ENCODE measurements at places on chromosomes 12 and 14. TPM values are rescaled to one million over a fixed set of nuclear protein-coding genes. Genes with fewer than 3 reads are reported as not detected.

DNA sequence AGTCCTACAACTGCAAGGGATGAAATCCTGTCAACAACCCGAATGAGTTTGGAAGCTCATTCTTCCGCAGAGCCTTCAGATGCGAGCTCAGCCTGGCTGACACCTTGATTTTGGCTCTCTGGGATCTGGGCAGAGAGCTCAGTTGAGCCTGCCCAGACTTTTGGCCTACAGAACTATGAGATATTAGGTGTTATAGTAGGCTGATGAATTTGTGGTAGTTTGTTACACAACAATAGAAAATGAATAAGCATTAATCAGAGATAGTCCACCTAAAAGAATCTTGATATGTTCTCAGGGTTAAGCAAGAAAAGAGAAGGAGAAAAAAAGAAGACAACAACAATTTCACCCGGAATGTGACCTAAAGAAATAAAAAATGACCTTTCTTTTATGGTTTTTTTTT lies 30.4 kb upstream of the GZMB start:
- H3K4me1 ChIP-seq: peaks cover 92% of the 10 kb centered on the region
- H3K27me3 ChIP-seq: no peaks in the 10 kb centered on the region
- DNase-seq: no peak
- H3K4me3 ChIP-seq: no peak overlapping the region
- peaks cover 22% of the 10 kb centered on the region for H3K36me3 ChIP-seq

SMCO3 gene
- total RNA-seq: not detected

- no peak for DNase-seq
- H3K36me3 ChIP-seq: peaks cover 12% of the 10 kb centered on the region
- peaks cover 44% of the 10 kb centered on the region for H3K4me1 ChIP-seq
- no peak overlapping the region for H3K4me3 ChIP-seq
Measured at GRCh38 chr12:92554158-92555073, 148.4 kb upstream of the PLEKHG7 start.

TAS2R42 gene
- total RNA-seq: not detected

BTBD6 gene
- 26.7 TPM for total RNA-seq

DNA sequence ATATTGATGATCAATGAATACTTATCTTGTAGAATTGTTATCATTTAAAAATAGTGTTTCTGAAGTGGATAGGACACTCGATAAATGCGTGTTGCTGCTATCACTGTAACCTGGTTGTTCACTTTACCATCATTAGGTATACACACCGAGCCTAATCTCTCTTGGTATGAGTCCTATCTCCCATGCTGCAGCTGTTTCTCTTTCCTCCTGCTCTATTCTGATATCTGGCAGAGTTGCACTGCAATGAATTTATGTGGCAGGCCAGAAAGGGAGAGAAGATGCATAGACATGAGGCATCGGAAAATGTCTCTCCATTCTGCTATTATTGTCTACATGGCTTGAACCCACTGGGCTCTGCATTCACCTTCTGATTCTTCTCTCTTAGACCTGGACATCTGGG lies 26.7 kb downstream of the KCNK10 start:
- H3K4me1 ChIP-seq: no peaks in the 10 kb centered on the region
- DNase-seq: no peak
- H3K27me3 ChIP-seq: peaks cover 20% of the 10 kb centered on the region
- no peak overlapping the region for H3K4me3 ChIP-seq

- no peak overlapping the region for H3K4me3 ChIP-seq
- H3K27ac ChIP-seq: no peak overlapping the region
- no peaks in the 10 kb centered on the region for H3K36me3 ChIP-seq
- peaks cover 7% of the 10 kb centered on the region for H3K4me1 ChIP-seq
- H3K27me3 ChIP-seq: no peaks in the 10 kb centered on the region
Measured at GRCh38 chr14:68441542-68441941, 351.3 kb downstream of the ZFP36L1 start.

- H3K4me1 ChIP-seq: peaks cover 40% of the 10 kb centered on the region
- no peak overlapping the region for H3K4me3 ChIP-seq
- DNase-seq: no peak
- no peak overlapping the region for H3K27ac ChIP-seq
Measured at GRCh38 chr14:96121660-96122395, 82.7 kb downstream of the C14orf132 start.

DNA sequence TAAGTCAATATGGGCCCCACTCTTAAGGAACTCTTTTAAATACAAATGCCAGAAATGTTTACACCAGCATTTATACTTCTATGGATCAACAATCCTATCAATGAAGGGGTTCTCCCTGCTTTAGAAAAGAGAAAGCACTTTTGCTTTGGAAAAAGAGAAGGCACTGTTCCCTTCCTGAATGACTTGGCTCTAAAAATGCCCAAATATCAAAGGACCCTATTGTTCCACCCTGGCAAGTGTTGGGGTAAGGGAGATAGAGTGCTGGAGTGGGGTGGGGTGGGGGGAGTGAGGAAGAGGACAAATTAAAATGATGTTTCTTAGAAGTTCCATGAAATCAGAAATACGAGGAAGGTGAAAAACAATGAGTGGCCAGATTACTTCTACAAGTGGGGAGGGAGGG lies 131.6 kb upstream of the GRIN2B start:
- no peak overlapping the region for H3K4me3 ChIP-seq
- no peak overlapping the region for H3K27ac ChIP-seq
- no peak for DNase-seq
- no peaks in the 10 kb centered on the region for H3K36me3 ChIP-seq
- peaks cover 3% of the 10 kb centered on the region for H3K4me1 ChIP-seq
- H3K27me3 ChIP-seq: peaks cover 15% of the 10 kb centered on the region
